Karpas-422 (cell line): ENCODE measurements at places on chromosomes 6 and 20. TPM values are rescaled to one million over a fixed set of nuclear protein-coding genes. Genes with fewer than 3 reads are reported as not detected.

DNA sequence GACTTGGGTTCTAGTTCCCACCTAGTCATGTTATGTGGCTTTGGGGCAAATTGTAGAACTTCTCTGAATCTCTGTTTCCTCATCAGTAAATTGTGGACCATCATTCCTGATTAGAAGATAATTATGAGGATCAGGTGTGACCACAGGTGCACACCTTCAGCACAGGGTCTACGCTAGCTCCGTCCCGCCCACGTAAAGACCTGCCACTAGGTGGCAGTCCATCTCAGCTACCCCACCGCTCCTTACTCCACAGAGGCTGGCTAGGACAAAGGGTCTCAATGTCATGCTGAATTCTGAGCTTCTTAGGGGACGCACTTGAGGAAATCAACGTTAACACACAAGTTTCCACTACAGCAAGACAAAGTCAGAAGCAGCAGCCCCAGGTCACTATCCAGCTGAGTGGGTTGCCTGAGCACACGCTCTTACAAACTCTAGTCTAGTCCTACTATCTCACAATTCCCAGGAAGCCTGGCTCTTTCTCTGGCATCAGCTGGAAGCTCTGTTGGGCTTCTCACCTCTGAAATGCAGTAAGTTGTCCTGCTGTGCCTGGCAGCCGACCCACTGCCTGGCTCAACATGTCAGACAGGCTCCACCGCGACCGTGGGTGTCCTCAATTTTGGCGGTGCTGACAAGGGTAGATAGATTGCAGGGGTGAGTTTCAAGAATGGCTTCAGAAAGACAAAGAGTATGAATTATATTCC lies 2.0 kb upstream of the PLCG1 start:
- H3K27ac ChIP-seq: 0 out of 2 replicates have a peak overlapping the region, but pooled peaks have one; percentile 65
- no peaks in the 10 kb centered on the region for H3K27me3 ChIP-seq
- H3K4me1 ChIP-seq: peaks cover 66% of the 10 kb centered on the region
- H3K36me3 ChIP-seq: peaks cover 3% of the 10 kb centered on the region; the same call in 1 of the 2 replicates
- peak; percentile 89 for DNase-seq

DNA sequence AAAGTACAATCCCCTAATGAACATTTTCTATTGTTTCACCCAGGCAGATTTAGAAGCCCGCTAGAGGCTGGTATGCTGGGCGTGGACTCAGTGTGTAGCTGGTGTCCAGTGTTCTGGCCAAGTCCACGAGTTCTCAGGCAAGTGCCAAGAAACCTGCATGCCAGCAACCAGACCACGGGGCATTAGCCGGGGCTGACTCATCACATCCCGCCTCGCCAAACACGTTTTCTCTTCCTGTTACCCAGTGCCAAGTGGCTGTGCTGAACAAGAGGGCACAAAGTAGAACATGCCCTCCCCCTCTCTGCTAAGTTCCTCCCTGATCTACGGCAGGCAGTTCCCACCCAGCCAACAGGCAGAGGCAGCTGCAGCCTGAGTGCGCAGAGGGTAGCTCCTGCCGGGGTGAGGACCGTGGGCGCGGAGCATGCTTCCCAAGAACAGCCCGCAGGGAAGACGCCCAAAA lies 29.6 kb downstream of the RAMACL start:
- no peak overlapping the region for H3K27ac ChIP-seq
- H3K36me3 ChIP-seq: no peaks in the 10 kb centered on the region
- no peaks in the 10 kb centered on the region for H3K27me3 ChIP-seq
- H3K4me1 ChIP-seq: peaks cover 60% of the 10 kb centered on the region

- H3K4me3 ChIP-seq: no peak overlapping the region
- H3K36me3 ChIP-seq: no peaks in the 10 kb centered on the region
- no peaks in the 10 kb centered on the region for H3K27me3 ChIP-seq
Observed at GRCh38 chr20:1660246-1660645, 2.7 kb upstream of the SIRPG start.

LY6G6C gene
- total RNA-seq: not detected in 2 replicates

RIPOR3 gene
- total RNA-seq: not detected in 2 replicates

- H3K4me1 ChIP-seq: no peaks in the 10 kb centered on the region
- DNase-seq: no peak
- no peak overlapping the region for H3K4me3 ChIP-seq
- no peaks in the 10 kb centered on the region for H3K36me3 ChIP-seq
Observed at GRCh38 chr6:163955756-163956155, 541.2 kb downstream of the QKI start.

PAK5 gene
- not detected in 2 replicates for total RNA-seq

MYMX gene
- total RNA-seq: not detected in 2 replicates

DNA sequence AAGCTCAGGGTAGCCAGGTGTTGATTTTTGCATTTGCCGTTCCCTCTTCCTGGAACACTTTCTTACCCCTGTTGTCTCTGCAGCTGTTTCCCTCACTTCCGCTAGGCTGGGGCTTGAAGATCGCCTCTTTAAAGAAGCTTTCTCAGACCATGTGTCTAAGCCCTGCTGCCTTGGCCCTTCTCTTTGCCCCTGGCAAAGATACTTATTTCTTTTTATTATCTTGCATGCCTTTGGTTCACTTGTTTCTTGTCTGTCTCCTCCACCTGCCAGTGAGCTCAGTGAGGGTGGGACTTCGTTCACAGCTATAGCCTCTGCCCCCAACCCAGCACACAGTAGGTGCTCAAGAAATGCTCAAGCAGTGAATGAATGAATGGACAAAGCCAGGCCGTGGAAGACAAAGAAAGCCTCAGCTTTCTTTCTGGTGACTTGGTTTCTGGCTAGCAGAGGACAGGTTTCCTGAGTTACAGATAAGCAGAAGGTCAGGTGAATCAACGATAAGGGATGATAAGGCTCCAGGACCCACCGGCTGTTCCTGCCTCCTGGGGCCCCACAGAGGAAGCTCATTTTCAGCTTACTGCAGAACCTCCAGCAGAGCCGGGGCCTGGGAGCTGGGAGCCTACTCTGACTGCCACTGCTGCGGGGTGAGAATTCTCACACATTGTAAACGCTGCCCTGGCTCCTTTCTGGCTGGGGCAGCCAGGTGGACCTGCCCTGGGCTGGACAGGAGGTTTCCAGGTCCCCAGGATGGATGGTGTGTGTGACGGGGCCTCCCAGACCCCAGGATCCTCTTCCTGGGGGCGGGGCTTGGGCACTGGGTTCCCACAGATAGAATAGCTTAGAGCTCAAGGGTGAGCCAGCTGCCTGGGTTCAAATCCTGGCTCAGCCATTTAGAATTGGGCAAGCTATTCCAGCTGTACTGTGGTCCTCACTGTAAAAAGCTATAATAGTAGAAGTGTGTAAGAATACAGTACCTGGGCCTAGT lies 29.8 kb downstream of the SNAI1 start:
- peak; percentile 61 for DNase-seq
- no peaks in the 10 kb centered on the region for H3K4me1 ChIP-seq
- H3K27ac ChIP-seq: no peak overlapping the region
- no peaks in the 10 kb centered on the region for H3K36me3 ChIP-seq
- no peak overlapping the region for H3K4me3 ChIP-seq
- no peaks in the 10 kb centered on the region for H3K27me3 ChIP-seq

GRCh38 chr6:29737707-29738630 lies 14.7 kb downstream of the HLA-F start:
- H3K4me3 ChIP-seq: no peak overlapping the region
- H3K36me3 ChIP-seq: no peaks in the 10 kb centered on the region
- H3K27ac ChIP-seq: no peak overlapping the region

PTCRA gene
- total RNA-seq: not detected in 2 replicates

DNA sequence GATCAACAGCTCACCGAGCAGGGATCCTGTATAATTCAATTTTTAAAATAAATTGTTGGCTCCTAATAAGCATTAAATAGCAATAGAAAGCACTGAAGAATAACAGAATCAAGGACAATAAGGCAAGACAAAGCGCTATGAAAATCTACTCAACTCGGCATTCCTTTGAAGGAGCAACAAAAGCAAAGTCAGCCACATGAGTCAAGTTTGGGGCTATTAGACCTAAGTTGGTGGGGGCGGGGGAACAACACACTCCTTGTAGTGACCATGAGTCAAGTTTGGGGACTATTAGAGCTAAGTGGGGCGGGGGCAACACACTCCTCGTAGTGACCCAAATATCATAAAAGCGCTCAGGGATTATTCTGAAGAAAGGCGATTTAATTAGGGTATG lies 120.0 kb downstream of the FOXC1 start:
- H3K4me3 ChIP-seq: no peak overlapping the region
- DNase-seq: no peak
- no peaks in the 10 kb centered on the region for H3K27me3 ChIP-seq

DNA sequence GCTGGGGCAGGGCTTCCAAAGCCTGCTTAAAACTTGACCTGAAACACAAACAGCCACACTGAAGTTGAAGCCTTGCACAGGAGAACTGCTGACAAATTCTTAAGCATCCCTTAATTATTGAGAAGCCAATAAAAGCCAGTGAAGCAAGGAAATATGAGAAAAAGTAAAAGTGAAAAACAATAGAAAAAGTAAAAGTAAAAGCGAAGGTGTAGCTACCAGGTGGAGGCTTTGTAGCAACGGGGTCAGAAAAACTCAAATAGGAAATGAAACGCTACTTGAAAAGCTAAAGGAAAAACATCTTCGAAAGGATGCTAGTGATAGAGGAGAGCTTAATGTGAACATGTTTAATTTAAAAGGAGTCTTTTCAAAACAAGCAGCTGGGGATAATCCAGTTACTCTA lies 97.4 kb downstream of the IRF4 start:
- no peak for DNase-seq
- no peaks in the 10 kb centered on the region for H3K27me3 ChIP-seq
- no peak overlapping the region for H3K27ac ChIP-seq
- no peak overlapping the region for H3K4me3 ChIP-seq
- no peaks in the 10 kb centered on the region for H3K36me3 ChIP-seq

CLDN20 gene
- not detected in 2 replicates for total RNA-seq

SRMS gene
- not detected in 2 replicates for total RNA-seq

RAET1E gene
- not detected in 2 replicates for total RNA-seq

GRCh38 chr20:21607971-21608725 lies 94.3 kb upstream of the NKX2-2 start:
- no peak overlapping the region for H3K27ac ChIP-seq
- no peak overlapping the region for H3K4me3 ChIP-seq
- H3K36me3 ChIP-seq: no peaks in the 10 kb centered on the region
- DNase-seq: no peak

- no peak overlapping the region for H3K4me3 ChIP-seq
- peaks cover 16% of the 10 kb centered on the region for H3K4me1 ChIP-seq
- H3K27ac ChIP-seq: no peak overlapping the region
- no peak for DNase-seq
- H3K27me3 ChIP-seq: no peaks in the 10 kb centered on the region
- H3K36me3 ChIP-seq: no peaks in the 10 kb centered on the region
Observed at GRCh38 chr6:106759112-106759511, 129.7 kb downstream of the QRSL1 start.

ATXN1 gene
- 0.37 and 1.2 TPM in 2 replicates for total RNA-seq

DNA sequence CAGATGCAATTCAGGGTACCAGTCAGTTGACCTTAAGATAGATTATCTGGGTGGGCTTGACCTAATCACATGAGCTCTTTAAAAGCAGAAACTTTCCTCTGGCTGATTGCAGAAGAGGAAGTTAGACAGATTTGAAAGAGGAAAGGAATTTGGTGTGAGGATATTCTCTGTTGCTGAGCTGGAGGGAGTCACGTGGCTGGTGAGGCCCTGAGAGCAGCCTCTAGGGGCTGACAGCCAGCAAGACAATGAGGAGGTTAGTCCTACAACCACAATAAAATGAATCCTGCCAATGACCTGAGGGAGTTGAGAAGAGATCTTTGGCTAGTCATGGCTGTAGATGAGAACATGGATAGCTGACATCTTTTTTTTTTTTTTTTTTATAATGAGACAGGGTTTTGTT lies 87.0 kb upstream of the B3GAT2 start:
- no peaks in the 10 kb centered on the region for H3K36me3 ChIP-seq
- H3K27me3 ChIP-seq: no peaks in the 10 kb centered on the region
- peaks cover 5% of the 10 kb centered on the region; the same call in 1 of the 2 replicates for H3K4me1 ChIP-seq
- peak; percentile 45 for DNase-seq
- H3K27ac ChIP-seq: no peak overlapping the region
